ENCODE measurements at places on chromosomes 5 and 9.
A peak's percentile ranks its signal among the peaks of the same experiment; 100 is the strongest.

DNA sequence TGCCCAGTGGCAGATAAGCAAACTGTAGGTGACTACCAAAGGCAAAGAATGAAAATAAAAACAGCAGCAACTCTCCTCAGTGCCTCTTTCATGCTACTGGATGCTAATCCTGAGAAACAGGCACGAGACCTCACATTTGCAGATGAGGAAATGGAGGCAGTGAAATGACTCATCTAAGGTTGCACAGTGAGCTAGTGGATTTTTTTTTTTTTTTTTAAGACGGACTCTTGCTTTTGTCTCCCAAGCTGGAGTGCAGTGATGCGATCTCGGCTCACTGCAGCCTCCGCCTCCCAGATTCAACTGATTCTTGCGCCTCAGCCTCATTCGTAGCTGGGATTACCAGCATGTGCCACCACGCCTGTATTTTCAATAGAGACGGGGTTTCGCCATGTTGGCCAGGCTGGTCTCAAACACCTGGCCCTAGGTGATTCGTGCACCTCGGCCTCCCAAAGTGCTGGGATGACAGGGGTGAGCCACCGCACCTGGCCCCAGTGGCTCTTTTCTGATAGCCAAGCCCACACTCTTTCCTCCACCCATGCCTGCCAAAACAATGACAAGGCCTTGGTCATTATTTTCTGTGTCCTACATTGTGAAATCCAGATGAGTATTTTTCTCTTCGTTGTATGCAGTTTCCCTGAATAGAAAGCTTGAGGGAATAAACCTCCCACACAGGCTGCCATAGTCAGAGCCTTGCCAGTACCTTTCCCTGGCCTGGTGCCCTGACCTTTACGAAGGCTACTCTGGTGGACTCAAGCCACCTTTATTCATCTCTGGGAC, 19.2 kb downstream of the DOCK2 start:
- DNase-seq, result no peak

GRCh38 chr9:134466869-134467616, 140.8 kb downstream of the RXRA start:
- DNase-seq, result no peak

DNA sequence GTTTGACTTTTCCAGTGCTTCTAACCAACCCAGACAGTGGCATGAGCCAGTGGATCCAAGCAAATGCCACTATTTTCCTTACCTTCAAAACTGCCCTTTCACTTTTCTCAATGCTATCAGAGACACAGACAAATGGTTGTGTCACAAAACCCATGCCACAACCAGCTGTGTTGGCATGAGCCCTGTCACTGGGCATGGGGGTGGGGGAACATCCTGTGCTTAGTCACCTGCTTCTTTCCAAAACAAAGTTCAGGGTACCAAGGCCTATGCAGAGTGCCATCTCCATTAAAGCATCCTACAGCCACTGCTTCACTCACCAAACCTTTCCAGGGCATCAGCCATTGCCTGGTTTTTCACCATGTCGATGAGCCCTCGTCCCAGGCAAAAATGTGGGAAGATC, 30.1 kb downstream of the NIPSNAP3B start:
- DNase-seq, result no peak

- no peak for DNase-seq
These were observed 11.5 kb downstream of the MAN2A1 start for GRCh38 chr5:109701252-109701651.

DNA sequence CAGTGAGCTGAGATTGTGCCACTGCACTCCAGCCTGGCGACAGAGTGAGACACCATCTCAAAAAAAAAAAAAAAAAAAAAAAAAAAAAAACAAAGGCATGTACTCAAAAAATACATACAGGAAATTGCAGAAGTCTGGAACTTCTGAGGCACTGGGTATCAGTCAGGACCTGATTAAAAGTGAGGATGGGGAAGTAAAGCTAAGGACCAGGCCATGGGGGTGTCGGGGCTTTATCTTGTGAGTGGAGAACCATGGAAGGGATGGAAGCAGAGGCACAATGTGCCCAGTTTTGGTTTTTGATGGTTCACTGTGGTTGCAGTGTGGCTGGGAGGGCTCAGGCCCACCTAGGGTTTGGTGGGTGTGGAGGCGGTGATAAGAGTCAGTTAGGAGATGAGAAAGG, 212.7 kb upstream of the PIK3R1 start:
- peak; percentile 45 for DNase-seq

- DNase-seq, result peak; percentile 84
These were observed 12.7 kb downstream of the ABLIM3 start for GRCh38 chr5:149153751-149154610.

DNA sequence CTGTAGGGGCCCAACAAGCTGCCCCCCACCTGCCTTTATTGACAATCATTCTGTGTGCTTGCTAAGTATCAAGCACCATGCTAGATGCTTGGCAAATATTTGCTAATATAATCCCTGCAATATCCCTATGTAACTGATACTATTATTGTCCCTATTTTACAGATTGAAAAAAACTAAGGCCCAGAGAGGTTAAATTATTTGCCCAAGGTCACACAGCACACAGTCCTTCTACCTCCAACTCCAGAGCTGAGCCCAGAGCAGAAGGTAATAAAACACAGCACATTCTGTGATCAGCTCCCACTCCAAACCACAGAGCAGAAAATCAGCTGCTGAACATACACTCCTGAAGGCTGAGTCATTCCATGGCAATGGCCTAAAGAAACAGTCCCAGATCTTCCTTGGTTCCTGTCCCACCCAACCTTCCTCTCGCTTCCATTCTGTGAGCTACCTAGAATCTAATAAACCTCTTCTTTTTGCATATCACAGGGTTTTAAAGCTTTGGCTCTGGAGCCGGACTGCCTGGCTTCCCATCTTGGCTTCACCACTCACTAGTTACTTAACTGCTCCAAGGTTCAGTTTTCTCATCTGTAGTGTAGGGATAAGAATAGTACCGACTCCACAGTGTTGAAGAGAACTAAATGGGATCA, 66.7 kb upstream of the ADRA1B start:
- no peak for DNase-seq

DNA sequence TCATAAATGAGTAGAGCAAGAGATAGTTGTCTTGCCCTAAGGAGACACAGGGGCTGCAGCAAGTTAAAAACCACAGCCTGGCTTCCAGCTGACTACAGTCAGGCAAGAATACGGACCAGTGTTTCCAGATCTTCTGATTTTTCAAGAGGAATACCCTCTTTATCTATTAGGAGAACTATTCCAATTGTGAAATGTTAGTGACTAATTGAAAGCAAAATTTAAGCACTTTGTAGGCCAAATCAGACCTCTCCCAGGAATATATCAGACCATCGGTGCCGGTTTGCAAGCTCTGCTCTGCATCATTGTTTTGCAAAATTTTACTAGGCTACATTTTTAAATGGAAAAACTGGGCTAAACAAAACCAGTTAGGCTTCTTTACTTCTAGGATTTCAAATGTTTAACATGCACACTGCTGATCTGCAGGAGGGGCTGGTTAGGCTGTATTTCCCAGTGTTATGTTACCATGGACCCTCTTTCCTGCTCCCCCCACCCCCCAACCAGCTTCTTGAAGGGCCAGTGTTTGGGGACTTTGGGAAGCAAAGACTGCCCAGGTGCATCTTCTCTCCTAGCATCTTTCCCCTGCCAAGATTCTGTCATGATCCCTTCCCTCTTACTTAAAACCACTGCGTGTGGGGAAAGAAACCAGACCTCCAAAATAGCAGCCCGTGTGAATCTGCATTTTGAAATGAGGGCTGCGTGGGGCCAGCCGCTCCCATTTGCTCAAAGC, 1.1 kb upstream of the ARSI start:
- no peak for DNase-seq

DNA sequence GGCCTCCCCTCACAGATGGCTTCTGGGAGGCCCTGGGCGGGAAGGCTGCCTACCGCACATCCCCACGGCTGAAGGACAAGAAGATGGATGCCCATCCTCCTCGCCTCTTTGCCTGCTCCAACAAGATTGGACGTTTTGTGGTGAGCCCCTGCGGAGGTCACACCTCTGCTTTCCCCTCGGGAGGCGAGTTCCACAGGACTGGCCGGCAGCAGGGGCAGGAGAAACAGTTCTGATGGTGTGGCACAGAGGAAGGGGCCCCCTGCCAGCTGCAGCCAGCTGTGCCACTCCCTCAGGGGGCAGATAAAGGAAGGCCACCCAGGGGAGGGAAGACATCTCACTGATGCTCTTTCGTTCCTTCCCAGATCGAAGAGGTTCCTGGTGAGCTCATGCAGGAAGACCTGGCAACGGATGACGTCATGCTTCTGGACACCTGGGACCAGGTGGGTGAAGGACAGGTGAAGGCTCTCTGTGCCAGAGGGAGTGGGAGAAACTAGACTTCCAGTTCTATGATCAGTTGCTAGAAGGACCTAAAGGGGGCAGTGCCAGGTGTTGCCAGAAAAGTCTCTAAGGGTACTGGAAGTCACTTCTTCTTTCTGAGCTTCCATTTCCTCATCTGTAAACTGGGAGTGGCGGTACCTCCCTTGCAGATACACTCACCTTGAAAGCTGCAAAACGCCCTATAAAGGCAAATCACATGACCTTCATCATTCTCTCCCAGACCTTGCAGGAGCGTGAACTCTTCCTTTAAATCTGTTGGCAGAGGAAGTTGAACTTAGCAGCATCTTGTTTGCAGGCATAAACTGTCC, 41.0 kb downstream of the STOM start:
- no peak for DNase-seq

DNA sequence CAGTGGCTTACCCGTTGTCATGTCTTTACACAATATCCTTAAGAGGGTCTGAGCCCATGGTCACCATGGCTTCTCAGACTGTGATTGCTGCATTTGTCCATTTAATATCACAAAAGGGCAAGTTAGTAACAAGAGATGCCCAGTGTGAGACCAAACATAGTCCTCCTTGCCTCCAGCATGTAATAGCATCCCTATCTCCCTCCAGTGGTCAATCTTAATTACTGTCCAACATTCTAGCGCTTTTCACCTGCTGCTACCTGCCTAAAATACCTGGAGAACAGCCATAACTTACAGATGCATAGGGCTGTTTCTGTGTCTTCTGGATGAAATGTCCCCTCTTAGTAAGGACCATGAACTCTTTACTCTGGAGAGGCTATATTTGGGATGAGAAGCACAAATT, 267.2 kb upstream of the DAB2 start:
- DNase-seq, result no peak

GRCh38 chr5:19322716-19323485, 665.1 kb downstream of the CDH18 start:
- DNase-seq, result peak; percentile 53

DNA sequence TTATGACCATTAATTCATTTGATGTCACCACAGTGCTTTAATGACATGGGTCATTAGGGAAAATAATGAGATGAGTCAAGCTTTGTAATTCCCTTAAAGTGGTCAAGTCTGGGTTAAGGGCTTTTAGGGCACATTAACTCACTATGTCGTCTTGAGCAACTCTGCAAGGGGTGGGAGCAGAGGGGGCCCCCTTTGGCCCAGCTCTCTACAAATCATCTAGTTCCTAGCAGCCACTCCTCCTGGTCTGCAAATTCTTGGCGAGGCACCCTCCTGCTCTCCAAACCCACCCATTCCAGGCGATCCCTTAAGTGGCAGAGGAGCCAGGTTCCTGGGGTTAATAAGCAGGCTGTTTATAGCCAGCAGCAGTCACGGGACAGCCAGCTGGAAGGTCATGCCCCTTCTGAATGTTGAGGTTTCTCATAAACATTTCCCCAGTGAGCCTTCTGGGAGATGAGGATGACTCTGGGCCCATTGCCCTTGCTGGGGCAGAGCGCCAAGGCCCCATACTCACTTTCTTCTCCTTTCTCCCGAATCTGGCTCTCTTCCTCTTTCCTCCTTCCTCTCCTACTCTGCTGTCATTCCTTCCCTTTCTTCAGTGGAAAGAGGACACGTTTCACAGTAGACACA, 14.3 kb upstream of the GPX3 start:
- DNase-seq, result no peak

DNA sequence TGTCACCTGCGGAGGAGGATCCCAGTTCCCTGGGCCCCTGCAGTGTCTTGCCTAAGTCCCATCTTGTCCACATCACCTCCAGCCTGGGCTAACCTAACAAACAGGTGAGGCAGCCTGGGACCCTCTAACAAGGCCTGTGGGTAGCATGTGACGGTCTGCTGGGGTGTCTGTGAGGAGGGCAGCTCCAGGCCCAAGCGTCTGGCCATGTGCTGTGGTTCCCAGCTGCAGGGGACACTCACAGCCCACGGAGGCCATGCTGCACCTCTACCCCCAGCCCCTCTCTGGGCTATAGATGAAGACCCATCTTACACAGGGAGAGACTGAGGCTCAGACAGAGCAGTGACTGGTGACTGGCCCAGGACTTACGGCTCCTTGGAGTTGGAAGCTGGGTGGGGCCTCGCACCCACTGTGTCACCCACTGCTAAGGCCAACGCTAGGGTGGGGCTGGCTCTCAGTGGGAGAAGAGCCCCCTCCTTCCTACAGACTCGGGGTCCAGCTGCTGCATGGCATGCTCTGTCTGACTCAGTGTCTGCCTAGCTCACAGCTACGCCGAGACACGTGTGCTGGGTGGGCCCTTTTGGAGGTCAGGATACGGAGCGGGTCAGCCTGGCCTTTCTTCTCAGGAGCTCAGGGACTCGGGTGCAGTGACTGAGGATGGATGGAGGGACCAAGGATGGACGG, 40.8 kb upstream of the RNF130 start:
- no peak for DNase-seq

GRCh38 chr5:50420343-50420935, 20.6 kb downstream of the EMB start:
- no peak for DNase-seq

DNA sequence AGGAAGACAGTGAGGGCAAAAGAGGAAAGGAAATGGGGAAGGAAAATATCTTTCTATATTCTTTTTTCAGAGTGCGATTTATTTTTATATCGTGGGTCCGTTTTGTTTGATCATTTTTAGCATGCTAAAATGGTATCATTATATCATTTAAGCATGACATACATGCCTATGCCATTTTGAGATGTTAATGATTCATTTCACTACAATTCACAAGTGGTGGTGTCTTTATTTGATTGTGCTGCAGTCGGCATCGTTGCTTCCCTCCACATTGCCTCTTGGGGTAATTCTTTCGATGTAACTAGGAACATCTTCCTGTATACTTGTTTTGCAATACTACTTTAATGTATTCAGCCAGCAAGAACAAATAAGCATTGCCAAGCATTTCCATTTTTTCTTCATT, 145.2 kb downstream of the CFAP90 start:
- no peak for DNase-seq

- DNase-seq, result no peak
These were observed 878 bp upstream of the HMCN2 start for GRCh38 chr9:130264414-130265350.

DNA sequence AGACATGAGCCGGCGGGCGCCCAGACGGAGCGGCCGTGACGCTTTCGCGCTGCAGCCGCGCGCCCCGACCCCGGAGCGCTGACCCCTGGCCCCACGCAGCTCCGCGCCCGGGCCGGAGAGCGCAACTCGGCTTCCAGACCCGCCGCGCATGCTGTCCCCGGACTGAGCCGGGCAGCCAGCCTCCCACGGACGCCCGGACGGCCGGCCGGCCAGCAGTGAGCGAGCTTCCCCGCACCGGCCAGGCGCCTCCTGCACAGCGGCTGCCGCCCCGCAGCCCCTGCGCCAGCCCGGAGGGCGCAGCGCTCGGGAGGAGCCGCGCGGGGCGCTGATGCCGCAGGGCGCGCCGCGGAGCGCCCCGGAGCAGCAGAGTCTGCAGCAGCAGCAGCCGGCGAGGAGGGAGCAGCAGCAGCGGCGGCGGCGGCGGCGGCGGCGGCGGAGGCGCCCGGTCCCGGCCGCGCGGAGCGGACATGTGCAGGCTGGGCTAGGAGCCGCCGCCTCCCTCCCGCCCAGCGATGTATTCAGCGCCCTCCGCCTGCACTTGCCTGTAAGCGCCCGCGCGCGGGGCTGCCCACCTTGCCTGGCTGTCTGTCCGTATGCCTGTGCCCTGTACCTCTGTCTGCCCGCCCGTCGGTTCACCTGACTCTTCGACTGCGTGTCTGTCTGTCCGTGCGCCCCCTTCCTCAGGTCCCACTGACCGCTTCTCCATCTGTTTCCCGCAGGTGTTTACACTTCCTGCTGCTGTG, 412 bp downstream of the FGF18 start:
- no peak for DNase-seq

All from OCI-M1 (cell line).